ENCODE measurements at places on chromosomes 6 and 20.

- no peak for DNase-seq
These were observed 99.1 kb upstream of the MTHFD1L start for GRCh38 chr6:150766201-150766997.

DNA sequence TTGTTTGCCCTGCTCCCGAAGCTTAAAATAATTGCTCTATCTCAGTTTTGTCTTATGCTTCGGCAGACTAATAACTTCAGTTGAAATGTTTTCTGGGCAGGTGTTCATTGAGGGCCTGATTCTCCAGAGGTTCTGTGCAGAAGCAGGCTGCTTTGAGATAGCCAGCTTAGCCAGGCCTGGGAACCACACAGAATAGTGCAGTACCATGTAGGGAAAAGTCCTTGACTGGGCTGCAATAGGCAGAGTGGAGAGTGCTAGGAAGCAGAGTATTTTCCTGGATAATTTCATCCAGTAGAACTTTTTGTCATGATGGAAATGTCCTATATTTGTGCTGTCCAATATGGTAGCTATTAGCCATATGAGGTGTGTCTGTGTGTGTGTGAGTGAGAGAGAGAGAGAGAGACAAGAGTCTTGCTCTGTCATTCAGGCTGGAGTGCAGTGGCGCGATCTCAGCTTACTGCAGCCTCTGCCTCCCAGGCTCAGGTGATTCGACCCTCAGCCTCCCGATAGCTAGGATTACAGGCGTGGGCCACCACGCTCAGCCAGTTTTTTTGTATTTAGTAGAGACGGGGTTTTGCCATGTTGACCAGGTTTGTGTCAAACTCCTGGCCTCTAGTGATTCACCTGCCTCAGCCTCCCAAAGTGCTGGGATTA, 15.9 kb downstream of the TOP1 start:
- DNase-seq: no peak

- no peak for DNase-seq
These were observed 36.1 kb downstream of the FASTKD5 start for GRCh38 chr20:3123542-3123941.

DNA sequence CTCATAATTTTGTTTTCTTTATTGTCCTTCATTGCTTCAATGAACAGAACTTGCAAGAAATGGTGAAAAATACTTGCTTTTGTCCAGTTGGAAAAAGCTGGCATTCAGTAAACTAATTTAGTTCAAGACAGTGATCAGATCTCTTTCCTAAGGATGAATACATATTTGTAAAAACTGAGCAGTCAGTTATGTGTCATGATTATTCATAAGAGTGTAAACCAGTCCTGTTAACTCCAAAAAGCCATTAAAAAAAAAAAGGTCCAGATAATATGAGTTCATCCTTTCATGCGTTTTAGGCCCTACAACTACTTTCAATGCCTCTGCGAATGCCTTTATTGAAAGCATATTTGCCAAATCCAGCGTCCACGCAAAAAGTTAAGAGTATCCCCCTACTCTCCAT, 609 bp downstream of the PGM3 start:
- no peak for DNase-seq

DNA sequence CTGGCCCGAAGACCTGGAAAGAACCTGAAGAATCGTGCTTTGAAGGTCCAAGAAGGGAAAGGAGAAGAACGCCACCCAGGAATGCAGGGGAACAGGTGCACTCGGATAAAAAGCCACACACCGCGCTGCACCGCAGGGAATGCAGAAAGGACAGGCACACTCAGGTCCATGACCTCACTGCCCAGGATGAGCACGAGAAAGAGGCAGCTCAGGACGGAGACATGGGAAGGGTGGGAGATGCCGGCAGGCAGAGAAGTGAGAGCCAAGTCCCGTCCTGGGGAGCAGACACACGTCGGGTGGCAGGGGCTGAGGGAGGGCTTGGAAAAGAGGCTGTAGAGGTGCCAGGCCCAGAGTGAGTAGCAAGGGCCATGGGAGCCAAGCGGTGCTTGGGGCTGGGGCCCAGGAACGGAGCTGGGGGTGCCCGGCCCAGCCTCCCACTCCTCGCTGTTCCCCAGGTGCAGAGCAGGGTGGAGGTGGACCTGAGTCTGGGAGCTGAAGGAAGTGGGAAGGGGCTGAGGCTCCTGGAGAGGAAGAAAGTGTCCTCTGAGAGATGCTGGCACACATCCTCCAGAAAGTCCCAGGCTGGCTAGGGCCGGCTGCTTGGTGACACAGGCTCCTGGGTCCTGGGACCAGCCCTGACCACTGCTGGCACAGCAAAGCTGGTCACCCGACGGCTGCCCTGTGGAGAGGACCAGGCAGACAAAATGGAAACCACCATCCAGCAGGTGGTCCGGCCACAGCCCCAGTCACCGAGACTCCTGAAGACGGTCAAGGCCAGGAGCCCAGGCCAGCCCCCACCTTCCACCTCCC, 91.3 kb downstream of the PSMB1 start:
- DNase-seq: no peak

DNA sequence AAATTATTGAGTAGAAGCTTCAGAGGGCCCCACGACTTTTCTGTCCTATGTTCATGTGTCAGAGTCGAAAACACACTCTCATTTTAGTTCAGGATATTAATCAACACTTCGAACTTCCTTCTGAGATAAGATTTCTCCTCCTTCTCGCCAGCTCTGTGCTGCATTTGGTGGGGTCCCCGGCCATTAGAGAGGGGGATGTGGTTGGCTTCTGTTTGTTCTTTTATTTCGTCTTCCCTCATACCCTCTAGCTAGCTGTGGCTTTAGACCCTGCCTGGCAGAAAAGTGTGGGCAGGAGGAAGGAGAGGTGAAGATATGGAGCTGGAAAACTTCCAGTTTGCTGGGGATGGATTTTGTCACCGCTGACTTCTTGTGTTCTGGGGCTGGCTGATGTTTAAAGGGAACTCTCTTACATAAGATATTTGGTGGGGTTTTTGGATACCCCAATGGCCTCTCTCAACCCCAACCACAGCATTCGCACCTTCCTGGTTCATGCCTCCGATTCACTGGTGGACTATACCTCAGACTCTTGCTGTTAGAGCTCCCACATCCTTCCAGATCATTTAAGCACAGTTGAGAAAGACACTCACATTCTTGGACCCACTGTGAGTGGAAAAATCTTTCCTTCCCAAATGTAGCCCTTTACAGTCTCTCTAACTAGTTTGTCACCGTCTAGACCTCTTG, 30.7 kb upstream of the TMX4 start:
- DNase-seq: no peak

DNA sequence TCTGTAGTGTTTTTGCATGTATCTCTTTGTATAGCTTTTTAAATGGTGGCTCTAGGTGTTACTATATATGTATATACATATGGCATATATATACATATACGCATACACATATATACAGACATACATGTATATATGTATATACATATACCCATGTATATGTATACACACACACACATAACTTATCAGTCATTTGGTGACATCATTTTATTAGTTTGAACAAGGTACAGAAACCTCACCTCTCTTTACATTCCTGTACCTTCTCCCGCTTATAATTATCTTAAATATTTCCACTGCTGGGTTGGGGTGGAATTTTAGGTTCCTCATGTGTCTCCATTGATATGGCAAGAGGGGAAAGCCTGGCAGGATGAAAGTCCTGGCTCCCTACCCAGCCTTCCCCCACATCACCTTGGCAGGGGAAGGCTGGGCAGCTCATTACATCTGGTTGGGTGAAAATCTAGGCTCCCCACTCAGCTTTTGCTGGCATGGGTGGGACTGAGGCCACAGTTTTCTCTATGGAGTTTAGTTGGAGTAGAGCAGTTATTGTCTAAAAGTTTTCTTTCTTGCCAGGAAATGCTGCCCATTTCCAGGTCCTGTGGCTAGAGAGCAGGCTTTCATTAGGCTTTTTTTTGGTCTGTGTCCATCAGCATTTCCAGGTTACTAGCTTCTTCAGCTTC, 7.6 kb downstream of the GLO1 start:
- DNase-seq: no peak

DNA sequence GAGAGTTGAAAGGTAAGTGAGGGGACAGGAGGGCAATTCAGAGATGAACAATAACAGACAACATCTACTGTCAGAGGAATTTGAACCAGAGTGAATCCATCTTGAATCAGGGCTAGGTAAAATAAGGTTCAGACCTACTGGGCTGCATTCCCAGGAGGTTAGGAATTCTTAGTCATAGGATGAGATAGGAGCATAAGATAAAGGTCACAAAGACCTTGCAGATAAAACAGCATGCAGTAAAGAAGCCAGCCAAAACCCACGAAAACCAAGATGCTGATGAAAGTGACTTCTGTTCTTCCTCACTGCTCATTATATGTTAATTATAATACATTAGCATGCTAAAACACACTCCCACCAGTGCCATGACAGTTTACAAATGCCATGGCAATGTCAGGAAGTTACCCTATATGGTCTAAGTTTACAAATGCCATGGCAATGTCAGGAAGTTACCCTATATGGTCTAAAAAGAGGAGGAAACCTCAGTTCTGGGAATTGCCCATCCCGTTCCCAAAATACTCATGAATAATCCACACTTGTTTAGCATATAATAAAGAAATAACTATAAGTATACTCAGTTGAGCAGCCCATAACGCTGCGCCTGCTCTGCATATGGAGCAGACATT, 248.5 kb downstream of the HAO1 start:
- no peak for DNase-seq

DNA sequence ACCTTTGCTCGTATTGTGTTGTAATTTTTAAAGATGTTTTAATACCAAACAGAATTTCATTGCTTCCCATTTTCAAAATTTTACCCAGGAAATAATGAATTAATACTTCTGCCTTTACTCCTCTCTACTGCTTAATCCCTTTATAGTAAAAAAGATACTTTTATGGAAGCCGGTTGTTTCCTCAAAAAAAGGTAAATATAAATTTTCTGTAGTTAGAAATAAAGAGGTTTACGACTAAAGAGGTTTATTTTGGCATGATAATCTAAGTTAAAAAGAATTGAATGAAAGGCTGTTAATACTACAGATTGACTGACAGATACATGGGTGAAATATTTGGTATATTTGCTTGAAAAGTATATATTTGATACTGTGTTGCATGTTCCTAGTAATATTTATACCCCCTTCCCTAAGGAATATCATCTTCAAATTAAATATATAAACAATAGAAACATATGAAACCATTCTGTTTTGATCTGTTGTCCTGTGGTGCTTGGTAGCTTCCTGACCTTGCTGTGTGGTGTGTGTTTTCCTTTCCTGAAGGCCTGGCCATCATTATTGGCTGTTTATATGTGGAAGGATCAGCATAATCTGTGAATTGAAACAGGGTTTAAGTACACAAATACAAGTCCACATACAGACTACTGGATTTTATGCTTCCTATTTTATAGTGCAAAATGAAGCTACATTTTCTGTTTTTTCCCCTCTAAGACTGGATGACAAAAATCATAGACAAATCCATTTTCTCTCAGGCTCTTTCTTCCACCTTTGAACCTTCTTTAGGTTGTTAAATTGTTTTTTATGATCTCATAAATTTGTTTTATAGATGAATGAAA, 2.3 kb downstream of the LIN28B start:
- DNase-seq: no peak

DNA sequence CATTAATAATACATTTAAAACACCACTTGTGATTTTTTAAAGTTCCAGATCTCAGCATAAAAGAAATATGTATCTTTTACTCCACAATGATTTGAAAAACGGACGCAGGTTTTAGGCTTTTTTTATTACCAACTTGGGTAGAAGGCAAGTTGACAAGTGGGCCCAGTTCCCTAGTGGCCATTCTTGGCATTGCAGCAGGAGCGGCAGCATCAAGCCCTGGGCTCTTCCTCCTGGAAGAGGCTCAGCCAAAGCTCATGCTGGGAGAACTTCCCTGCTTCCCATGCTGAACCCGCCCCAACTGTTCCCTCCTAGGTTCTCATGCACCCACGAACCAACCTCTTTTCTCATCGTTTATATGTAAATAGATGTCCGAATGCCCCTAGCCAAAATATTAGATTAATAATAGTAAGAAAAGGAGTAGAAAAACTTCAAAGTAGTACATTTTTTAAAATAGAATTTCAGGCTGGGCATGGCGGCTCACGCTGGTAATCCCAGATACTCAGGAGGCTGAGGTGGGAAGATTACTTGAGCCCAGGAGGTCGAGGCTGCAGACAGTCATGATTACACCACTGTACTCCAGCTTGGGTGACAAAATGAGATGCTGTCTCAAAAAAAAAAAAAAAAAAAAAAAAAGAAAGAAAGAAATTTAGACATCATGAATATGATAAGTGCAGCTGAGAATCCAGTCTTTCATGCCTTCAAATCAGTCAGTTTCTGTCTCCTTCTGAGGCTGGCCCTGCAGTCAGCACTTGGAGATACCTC, 18.2 kb upstream of the MYB start:
- DNase-seq: no peak

- no peak for DNase-seq
These were observed at the start of gene SLPI for GRCh38 chr20:45254383-45255262. SLPI (minus strand) TSS chr20:45254564; CDS start chr20:45254543, 21 bp downstream.
